Esophagus muscularis mucosa (tissue), 4 donors: ENCODE measurements at places on chromosomes 5 and 9. TPM values are rescaled to one million over a fixed set of nuclear protein-coding genes. Genes with fewer than 3 reads are reported as not detected.

DNA sequence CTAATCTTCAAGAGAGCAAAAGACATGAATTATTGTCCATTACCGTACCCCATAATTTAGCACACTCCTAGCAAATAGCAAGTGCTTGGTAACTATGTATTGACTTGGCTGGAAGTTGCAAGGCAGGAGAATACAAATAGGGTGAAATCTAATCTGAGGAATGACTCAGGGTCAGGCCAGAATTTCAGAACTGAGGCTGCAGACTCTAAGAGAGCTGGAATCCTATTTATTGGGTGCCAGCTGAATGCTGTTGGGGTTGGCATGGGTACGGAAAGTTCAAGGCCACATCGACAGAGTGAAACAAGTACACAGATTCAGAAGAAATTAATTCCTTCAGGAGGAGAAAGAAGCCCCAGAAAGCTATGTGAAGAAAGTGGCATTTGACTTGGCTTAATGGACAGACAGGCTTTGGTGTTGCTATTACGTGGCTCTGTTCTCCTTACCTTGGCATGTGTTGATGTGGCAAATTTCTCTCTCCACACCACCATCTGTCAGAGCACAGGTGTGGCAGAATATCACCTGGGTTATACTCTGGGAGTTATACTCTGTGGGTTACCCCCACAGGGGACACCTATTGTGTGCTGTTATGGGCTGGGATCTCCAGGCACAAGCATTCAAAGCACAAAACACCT, 20.9 kb upstream of the ASTN2 start:
- DNase-seq: no peak

GRCh38 chr5:8773046-8773615, 772.7 kb downstream of the SEMA5A start:
- DNase-seq: peak; percentile 62

- DNase-seq: no peak
Observed at GRCh38 chr5:76337953-76338451, 65.1 kb upstream of the IQGAP2 start.

DNA sequence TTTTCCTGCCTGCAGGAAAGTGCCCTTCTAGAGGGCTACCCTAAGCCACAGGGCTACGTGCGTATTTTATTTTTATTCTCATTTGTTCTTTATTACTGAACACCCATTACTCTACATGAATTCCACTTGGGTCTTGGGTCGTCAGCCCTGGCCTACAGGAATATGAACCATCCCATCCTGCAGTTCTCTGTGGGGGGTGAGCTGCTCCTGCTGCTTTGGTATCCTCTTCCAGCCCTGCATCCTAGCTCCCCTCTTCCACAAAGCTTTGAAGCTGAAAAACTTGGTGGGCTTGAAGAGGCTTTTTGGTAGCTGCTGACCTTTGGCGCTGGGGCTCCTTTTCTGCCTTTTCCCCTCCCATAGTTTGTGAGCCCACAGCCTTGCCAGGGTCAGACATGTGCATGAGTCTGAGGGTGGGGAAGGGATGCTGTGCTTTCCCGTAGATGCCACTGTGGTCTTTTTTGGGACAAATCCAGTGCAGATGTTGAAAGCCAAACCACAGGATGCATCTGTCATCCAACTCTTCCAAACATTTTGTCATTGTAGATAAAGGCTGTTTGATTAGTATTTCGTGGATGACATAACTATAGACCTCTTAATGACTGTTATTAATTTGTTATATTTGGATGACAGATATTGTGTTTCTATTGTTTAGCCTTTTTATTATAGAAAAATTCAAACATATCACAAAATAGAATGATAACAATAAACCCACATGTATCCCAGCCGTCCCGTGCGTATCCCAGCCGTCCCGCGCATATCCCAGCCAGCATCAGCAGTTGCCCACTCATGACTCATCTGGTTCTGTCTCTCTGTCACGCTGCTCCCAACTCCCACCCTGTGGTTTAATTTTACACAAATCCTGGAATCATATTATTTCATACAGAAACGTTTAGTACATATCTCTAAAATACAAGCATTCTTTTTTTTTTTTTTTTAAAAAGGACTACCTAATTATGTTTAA, 43.9 kb downstream of the SLC46A2 start:
- DNase-seq: no peak

DNA sequence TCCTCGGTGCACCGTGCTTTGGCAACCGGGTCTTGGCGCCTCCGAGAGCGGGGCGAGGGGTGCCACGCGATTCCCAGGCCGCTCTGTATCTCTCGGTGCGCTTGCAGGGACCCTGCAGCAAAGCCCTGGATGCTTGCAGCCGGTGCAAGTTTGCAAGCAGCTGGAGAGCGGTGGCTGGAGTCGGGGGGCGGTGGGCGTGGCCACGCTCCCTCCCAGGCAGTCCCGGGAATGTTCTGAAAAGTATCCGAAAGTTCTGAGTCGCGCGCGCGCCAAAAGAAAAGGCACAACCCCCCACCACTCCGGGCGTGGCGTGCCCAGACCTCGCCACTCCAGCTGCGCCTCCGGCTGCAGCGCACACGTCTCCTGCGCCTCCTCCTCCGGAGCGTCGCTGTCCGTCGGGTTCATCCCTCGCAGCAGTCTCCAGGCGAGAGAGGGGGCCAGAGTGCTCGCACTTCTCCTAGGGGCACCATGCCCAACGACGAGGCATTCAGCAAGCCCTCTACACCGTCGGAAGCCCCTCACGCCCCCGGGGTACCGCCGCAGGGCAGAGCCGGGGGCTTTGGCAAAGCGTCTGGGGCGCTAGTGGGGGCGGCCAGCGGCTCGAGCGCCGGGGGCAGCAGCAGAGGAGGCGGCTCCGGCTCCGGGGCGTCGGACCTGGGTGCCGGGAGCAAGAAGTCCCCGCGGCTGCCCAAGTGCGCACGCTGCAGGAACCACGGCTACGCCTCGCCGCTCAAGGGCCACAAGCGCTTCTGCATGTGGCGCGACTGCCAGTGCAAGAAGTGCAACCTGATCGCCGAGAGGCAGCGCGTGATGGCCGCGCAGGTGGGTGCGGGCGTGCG, at the start of gene DMRT1:
DMRT1 (plus strand) TSS at position 327 of the 839 bp plus-strand sequence; CDS start at position 469, 142 bp downstream.
- DNase-seq: no peak

- DNase-seq: no peak
Observed at GRCh38 chr5:83721953-83722901, 1.6 kb upstream of the HAPLN1 start.

DNA sequence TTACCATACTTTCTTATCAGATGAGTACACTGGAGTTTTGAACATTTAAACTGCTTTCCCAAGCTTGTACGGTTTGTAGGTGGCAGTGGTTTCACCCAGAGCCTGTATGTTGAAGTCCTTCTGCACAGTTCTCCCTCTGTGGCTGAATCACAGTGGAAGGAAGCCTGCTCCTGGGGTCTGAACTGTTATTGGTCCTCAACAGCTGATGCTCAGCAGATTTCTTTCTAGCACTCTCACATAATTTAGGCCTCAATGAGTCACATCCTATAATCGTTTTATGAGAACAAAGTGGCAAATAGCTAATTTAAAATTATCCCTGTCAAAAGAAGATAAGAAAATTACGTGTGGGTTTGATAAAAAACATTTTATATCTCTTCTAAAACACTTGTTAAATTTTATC, 229.7 kb downstream of the TLE4 start:
- peak; percentile 62 for DNase-seq

GRCh38 chr5:155004138-155004744, 9.3 kb upstream of the KIF4B start:
- DNase-seq: no peak

- no peak for DNase-seq
Observed at GRCh38 chr9:38119560-38120236, 50.7 kb upstream of the SHB start.

DNA sequence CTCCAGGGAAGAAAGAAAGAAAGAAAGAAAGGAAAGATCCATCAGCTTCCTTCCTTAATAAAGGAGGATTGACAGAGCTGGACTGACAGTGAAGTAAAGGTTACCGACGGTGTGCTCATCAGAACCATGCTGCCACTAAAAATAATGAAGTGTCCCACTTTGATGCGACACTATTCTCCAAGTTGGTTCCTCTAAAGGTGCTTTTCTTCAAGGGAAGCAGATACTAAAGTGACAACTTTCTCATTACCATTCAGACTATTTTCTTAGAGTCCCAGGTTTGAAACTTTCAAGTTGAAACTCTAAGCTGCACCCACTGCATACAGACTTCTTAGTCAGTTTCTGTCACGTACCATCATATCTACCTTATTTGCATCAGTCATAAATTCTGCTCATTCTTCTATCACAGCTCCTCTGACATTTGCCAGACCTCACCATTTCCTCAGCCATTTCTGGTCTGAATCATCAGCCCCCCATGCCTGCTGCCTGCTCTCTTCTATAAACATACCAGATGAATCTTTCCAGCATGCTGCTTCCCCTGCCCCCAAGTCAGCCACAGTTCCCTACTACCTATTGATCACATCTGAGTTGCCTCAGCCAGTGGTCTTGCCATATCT, 177.6 kb downstream of the DEPDC1B start:
- DNase-seq: no peak

- no peak for DNase-seq
Observed at GRCh38 chr5:159319363-159319762, 10.9 kb downstream of the IL12B start.

DNA sequence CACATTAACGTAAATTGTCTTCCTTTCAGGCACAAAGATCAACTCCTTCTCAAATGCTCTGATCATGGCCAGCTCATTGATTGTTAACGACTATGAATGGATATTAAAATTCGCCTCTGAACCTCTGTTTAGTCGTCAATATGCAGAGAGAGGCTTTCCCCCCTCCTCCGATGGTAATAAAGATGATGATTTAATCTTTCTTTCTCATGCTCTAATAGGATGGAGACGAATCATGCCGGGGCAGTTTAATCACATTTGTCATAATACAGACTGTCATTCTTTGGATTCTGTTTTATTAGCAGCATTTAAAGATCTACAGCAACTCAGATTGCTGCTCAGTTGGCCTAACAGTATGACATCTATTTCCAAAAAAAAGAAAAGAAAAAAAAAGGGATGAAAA, 132.9 kb downstream of the SREK1 start:
- no peak for DNase-seq

DNA sequence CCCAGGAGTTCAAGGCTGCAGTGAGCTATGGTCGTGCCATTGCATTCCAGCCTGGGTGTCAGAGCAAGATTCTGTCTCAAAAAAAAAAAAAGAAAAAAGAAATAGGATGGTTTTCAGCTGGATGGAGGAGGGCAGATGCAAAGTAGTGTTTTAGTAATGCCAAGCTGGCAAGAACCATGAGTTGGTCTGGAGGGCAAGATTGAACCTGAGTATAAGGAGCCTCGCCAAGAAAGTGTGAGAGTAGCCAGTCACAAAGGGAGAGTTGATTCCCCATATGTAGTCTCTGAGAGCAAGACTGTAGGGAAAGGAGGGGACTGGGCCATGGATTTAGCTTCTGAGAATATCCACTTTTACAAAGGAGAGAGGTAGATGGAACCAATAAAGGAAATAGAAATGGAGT, 6.9 kb downstream of the TNFAIP8 start:
- DNase-seq: no peak

- DNase-seq: no peak
Observed at GRCh38 chr9:120778758-120779157, 14.5 kb downstream of the FBXW2 start.

- DNase-seq: no peak
Observed at GRCh38 chr5:121763665-121764064, 88.0 kb upstream of the FTMT start.

- DNase-seq: no peak
Observed at GRCh38 chr5:172147857-172148256, 40.2 kb downstream of the STK10 start.

- DNase-seq: no peak
Observed at GRCh38 chr9:79912318-79913070, 340.7 kb downstream of the TLE4 start.

DNA sequence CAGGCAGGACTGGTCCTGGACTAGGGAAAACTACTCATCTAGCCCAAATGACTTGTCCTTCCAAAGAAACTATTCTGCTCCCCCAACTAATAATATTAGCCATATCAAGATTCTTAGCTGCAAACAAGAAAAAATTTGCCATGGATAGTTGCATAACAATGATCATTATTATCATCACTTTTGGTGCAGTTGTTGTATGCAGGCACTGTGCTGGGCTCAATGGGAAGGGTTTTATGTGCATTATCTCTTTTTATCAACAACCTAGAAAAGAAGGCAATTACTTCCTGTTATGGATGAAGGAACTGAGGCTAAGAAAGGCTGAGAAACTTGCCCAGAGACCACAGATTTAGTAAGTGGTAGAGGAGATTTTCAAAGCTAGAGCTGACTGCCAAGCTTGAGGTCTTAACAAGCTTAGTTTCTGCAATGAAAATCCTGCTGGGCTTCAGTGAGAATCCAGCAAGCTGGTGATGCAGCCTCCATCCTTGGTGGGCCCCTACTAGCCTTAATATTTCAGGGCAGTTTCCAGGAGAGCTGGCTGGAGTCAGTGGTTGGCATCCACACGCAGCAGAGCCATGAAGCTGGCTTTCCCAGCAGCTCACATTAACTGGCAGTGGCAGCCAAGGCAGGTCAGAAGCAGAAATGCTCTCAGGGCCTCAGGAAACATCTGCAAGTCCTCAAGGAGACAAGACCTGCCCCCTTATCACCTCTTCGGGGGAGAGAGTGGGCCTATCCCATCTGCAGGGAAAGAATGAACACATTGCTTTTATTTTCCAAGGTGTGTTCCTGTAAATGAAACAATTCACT, 20.5 kb upstream of the MEGF9 start:
- no peak for DNase-seq

- no peak for DNase-seq
Observed at GRCh38 chr5:115627295-115627865, 1.5 kb upstream of the TMED7 start.

DNA sequence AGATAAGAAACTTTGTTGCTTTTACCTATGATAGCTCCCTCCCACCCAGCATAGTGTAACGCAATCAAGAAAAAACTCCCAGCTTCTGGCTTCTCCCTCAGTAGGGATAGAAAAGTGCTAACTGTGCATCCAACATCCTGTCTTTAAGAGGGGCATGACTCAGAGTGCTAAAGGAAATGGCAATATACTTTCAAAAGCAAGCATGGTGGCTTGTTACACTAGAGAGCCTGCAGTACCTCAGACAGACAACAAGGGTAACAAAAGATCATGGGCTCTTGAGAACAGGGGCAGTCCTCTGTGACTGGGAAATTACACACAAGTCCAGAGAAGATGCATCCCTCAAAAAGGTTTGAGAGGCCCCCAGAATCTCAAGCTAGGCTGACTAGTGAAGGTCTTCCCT, 37.8 kb downstream of the PRELID2 start:
- no peak for DNase-seq

GRCh38 chr5:108876451-108876850, 128.8 kb downstream of the FER start:
- DNase-seq: no peak

Gene RGMB
- 189 TPM for total RNA-seq

Gene ANKRD18A
- 0.17 TPM for total RNA-seq

Gene SAXO1
- total RNA-seq: not detected

Gene CYLC2
- total RNA-seq: not detected

Gene TUSC1
- 36.8 TPM for total RNA-seq

Gene SPOCK1
- 39.1 TPM for total RNA-seq

Gene EQTN
- not detected for total RNA-seq

Gene EPB41L4B
- 1.4 TPM for total RNA-seq

Gene CDH9
- total RNA-seq: not detected

Gene PTGER4
- total RNA-seq: 19.3 TPM

Gene HSD17B4
- 71.6 TPM for total RNA-seq

Gene STPG3
- total RNA-seq: not detected

Gene SOX30
- total RNA-seq: not detected
